Activated T-helper 1 cell treated with Interleukin-2 at 50 U/mL for 16 hours (primary cell): ENCODE measurements at places on chromosomes 6 and 20.

DNA sequence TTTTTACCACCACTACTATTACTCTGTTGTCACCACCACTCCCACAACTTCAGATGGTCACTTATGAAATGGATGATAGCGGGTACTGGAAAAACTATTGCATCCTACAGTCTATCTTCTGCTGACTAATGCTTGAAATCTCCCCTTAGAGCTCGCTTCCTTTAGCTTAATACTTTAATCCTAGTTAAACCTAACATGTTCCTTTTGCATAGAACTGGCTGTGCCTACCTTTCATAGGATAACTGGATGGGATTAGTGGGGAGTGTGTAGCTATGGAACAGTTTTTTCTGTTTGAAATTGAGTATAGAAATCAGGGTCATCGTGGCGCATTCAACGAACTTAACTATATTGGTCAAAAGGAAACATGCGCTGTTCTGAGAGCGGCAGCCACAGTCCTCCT lies 294.7 kb downstream of the FARS2 start:
- no peak for DNase-seq

DNA sequence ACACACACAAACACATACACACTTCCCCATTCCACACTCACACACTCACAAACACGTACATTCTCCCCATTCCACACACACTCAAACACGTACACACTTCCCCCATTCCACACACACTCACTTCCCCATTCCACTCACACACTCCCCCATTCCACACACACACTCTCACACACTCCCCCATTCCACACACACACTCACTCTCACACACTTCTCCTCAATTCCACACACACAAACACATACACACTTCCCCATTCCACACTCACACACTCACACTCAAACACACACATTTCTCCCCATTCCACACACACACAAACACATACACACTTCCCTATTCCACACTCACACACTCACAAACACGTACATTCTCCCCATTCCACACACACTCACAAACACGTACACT lies 8.7 kb upstream of the OSBPL2 start:
- DNase-seq = no peak

DNA sequence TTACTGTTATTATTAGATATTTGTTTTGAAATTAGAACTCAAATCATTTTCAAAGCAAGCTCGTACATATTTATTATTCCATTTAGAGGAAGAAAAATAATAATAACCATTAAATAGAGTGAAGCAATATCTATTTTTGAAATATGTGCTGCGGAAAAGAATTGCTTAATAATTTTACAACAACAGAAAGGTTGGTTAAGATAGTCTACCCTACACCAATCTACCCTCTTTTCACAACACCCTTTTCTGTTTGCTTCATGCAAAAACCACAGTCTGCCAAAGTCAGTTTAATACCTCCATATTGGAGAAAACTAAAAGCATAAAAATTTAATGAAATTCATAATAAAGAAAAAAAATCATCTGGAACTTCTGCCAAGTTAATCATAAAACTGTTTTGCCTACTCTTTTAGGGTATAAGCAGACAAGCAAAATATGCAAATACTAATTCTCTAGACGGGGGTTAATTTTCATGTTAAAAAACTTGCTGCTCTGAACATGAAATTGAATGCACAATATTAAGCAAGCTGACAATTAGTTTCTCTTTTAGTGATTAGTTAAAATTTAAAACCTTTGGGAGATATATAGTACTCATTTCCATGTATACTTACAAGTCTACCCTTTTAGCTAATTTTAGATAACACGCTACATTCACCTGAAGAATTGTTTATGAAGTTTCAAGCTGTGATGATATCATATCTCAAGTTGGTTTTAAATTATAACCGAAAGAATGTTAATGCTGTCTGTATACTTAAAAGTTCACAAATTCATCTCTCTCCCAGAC lies 100.2 kb downstream of the AHI1 start:
- DNase-seq = no peak

DNA sequence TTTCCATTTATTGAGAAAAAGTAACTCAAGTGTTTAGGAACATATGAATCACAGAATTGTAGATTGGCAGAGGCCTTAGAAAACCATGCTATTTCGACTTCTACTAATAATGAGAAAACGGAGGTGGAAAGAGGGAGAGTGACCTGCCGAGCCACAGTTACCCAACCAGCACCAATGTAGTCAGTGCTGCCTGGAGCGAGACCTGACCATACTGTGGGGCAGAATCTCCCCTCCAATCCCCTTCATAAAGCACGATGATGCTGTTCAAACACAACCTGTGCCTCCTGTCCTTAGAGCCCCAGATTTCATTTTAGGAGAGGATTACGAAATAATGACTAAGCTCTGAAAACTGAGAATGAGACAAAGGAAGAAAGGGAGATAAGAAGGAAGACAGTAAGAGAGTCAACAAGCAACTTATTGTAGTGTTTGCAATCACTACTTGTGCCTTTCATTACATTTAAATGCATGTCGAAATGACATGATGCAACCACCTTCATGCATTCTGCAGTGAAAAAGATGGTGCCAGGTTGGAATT lies 70.6 kb downstream of the ATXN1 start:
- DNase-seq = no peak

DNA sequence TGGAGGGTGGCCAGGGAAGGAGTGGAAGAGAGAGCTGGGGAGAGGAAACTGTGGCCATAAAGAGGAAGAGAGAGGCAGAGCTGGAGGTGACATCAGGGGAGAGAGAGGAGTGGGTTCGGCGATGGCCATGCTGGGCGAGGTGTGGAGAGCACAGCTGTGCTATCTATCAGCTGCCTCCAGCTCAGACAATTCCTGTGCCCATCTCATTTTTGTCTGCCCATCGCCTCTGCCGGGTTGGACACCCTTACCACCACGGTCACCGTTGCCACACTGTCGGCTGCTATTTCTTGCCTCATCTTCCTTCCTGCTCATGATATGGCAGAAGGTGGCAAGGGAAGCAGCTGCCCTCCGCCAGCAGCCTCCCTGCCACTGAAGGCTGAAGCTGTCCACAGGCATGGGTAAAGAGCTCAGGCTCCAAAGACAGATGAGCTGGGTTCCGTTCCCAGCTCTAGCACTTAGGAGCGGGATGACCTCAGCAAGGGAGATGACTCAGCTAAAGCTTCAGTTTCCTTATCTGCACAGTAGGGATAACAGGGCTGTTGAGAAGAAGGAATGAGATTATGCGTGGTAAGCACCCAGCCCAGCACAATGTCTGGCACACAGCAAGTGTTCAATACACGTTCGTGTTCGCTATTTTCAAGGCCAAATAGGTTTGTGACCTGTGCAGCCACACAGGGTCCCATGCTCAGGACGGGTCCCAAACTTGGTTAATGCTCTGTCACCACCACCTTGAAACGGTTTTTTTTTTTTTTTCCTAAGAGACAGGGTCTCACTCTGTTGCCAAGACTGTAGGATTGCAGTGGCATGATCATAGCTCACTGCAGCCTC lies 21.9 kb upstream of the TAF8 start:
- no peak for DNase-seq

DNA sequence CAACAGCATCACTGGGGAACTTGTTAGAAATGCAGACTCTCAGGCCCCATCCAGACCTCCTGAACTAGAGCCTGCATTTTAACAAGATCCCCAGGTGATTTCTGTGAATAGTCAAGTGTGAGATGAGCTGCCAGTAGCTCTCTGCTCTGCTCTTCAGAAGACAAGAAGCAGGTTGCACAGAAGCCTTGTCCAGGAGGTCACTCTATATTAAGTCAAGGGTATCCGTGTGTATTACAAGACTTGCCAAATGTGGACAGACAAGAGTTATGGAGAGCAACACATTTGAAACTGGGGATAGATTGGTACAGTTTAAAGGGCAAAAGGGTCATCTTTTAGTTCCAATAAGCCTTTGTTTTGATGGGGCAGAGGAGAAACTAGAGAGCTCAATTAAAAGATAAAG lies 23.2 kb upstream of the RIN2 start:
- DNase-seq = no peak
